ENCODE measurements at places on chromosomes 1 and 21.

- DNase-seq = no peak
These were observed 33.6 kb downstream of the ZSWIM5 start for GRCh38 chr1:45172764-45173163.

- DNase-seq = no peak
These were observed 112.9 kb downstream of the CDC7 start for GRCh38 chr1:91613595-91613994.

DNA sequence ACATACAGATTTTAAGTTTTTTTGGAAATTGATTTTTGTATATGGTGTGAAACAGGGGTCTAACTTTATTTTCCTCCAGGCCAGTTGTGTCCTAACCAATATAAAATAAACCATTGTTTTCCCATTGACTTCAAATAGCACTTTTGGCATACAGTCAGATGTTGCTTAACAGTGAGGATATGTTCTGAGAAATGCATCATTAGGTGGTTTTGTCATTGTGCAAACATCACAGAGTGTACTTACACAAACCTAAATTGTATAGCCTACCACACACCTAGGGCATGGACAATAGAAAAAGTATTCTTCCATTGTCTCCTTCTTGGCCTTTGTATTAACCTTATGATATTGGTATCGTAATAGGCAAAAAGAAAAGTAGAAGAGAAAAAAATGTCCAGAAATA is 37.4 kb upstream of the DISP1 start:
- no peak for DNase-seq

DNA sequence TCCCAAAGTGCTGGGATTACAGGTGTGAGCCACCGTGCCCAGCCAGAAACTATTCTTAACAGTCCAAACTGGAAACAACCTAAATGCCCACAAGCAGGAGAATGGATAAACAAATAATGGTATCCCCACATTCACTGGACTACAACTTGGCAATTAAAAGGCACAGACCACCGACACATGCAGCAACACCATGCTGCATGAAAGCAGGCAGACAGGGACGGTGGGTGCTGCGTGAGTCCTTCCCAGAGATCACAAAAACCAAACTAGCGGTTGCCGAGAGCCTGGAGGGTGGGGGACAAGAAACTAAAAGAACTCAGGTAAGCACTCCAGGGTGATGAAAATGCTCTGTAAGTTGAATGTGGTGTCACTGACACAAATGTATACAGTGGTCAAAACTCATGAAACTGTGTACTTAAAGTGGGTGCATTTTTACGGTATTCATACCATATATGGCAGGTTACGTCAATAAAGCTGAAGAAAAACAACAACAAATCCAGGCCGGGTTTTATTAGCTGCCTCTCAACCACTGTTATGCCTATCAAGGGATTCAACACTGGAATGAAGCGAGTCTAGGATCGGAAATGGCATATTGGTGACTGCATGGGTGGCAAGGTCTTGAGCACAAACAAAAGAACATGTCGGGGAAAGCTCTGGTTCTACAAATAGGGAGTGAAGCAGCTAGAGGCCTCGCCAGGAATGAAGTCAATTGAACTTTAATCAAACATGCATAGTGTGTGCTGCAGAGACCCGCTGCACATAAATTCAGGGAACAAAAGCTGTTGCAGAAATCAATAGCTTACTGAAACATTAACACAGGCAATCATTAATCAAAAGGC is 52.4 kb downstream of the SLC45A1 start:
- DNase-seq = no peak

DNA sequence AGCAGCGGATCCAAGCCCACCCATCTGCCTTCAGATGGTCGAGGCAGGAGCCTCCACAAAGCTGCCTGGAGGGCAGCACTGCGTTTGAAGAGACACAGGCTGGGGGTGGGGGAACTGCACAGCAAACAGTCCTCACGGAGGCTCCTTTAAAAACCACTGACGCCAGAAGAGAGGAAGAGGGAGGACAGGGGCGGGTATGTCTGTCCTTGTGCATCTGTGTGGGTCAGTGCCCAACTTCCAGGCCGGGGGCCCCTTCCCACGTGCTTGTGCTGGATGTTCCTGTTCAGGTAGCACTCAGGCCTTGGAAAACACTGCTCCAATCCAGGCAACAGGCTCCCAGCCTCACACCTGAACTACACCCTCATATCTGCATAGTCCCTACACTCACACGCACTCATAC is 7.7 kb downstream of the AHDC1 start:
- no peak for DNase-seq

- no peak for DNase-seq
These were observed 90.0 kb downstream of the MACF1 start for GRCh38 chr1:39294531-39294930.

GRCh38 chr1:165109013-165109412 is 247.5 kb downstream of the LMX1A start:
- no peak for DNase-seq

- DNase-seq = no peak
These were observed 544.0 kb downstream of the LMO4 start for GRCh38 chr1:87872692-87873091.

DNA sequence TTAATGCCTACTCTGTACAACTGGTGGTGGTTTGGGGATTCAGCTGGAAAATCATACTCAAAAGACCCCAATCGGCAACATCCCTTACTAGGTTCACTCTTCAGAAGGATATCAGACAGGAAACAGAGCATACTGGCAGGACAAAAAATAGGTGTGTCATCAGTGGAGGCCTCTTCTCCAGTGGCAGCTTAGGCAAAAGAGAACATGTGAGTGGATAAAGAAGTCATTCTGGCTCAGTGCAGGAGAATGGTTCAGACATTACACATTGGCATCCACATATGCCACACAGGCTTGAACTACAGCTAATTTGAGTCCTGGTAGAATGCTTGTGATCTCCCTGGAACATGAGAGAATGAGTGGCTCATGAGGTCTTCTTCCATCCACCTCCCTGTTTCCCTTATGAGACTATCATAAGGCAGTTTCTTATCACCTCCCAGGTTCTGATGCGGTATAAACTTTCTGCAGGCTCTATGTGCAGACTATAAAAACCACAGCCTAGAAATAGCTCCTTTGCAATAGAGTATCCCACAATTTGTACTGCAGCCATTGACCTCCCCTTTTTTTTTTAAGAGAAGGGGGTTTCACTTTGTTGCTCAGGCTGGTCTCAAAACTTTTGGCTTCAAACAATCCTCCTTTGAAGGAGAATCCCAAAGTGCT is 24.7 kb downstream of the VAMP4 start:
- no peak for DNase-seq

- no peak for DNase-seq
These were observed 37.6 kb downstream of the PDE4B start for GRCh38 chr1:65830306-65830705.

DNA sequence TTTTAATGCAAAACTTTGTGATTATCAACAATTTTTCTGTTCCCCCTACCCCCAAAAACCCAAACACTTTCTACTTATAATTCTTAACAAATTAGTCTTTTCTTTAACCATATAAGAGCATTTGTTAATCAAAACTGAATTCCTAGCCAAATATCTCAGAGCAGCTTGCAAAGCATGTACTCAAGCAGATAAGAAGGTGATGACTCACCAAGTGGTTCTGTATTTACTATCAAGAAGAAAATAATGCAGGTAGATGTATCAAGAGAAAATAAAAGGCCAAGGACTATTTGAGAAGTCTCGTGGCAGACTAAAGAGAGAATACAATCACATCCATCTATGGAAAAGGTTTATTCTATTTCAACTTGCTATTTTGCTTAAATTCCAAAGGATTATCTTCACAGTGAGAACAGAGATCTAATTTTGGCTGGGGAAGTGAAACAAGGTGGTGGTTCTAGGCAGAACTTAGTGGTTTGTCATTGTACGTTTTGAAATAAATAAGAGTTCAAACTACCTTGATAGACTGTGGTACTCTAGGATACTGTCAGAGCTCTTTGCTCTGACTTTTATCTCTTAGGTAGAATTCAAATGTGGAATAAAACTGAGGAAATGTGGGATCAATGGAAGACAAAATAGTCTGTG is 94.7 kb upstream of the NRIP1 start:
- no peak for DNase-seq

- no peak for DNase-seq
These were observed 621.4 kb upstream of the RGS18 start for GRCh38 chr1:191536791-191537429.

GRCh38 chr1:109503935-109504334 is 5.6 kb downstream of the AMIGO1 start:
- peak; percentile 28 for DNase-seq
